Pulmonary artery endothelial cell (primary cell): ENCODE measurements at places on chromosomes 3 and 15.

DNA sequence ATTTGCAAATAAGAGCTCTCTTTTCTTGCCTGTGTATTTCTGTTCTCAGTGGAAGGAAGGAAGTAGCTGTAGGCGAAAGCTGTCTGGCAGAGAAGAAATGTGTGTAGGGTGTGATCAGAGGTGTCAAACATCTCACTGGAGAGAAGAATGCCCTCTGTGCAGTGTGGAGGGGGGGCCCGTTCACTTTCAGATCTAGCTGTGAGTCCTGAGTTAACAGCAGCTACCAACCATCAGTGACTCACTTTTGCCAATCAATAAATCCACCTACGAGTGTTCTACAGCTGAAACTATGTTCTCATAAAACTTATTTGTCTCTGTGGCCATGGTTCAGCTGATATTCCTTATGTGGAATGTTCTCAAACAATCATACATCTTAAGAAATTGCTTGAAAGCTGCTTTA is 103.7 kb downstream of the FRMD4B start:
- DNase-seq: no peak

GRCh38 chr3:13647298-13648059 is 98.6 kb downstream of the FBLN2 start:
- no peak for DNase-seq

- no peak for DNase-seq
Observed at GRCh38 chr3:130077636-130078035, 4.0 kb upstream of the ALG1L2 start.

DNA sequence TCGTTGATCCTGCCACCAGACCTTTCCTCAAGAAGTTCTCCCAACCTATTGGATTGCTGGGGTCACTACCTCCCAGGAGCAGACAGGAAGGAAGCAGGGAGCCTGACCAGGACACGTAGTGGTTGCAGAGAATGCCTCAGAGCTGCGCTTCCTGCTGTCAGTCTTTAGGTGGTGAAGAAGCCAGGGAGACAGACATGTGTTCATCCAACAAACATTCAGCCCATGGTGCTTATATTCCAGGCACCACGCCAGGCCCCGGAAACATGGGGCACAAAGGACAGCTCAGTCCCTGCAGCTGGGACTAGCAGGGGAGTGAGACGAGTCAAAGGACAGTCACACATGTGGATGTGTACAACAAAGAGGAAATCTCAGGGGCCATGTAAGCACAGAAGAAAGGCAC is 26.0 kb upstream of the CORO2B start:
- no peak for DNase-seq

DNA sequence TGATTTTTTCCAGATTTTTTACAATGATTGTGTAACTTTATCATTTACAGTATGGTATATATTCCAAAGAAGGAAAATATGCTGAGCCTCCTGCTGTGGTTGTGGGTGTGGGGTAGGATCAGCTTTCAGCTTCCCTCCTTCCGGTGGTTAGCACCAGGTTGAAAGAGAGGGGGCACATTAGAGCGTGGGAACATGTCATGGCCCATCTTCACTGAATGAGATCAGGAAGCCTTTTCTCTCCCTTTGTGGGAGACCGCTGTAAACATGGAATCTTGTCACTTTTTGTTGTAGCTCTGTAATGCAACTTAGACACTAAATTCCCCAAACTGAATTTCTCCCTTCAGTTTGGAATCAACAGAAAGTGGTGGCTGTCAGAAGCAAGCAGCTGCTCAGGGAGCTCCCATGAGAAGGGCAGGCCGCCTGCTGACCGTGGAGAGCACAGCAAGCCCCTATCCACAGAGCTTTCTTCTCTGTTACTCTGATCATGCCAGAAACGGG is 86.7 kb upstream of the LIMD1 start:
- DNase-seq: no peak

DNA sequence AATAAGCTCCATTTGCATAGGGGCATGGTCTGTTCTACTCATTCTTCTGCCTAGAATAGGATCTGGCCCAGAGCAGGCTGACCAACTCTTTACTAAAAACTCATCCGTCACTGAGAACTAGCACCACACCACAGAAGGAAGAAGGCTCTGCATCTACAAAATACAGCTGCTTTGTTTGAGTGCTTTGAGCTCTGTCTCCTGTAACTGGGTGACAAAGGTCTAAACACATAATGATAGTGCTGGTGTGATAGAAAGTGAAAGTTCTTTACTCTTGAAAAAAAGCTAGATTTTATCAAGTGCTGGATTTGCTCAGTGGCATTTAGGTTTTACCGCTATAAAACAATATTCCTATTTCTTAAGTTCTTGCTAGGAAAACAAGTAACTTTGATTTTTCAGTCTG is 140.7 kb downstream of the FHIT start:
- no peak for DNase-seq

DNA sequence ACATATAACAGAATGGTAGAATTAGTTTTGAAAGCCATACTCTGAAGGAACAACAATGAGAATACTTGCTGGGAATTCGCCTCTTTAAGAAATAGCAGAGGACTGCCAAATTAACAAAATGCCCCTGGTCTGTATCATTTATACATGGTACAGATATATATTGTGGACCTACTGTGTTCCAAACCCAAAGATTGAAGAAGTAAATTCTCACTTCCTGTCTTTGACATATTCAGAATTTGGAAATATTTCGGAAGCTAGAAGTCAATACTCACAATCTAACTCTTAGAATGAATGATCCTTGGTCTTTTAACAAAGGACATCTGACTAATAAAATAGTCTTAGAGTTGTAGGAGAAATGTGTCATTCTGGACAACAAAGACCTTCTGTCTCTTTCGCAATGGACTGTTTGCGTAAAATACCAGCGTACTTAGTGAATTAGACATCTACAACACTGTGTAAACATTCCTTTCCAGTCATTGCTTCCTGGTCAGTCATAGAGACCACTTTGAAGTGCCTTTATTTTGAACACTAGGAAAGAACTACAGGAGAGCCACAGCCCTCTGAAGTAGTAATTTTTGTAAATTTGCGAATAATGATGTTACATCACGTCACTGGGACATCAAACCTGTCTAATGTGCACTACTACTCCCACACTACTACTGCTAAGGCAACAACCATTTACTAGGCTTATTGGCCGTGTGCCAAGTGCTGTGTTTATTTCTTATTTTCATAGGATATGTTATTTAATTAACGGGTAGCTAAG is 68.0 kb downstream of the CHL1 start:
- no peak for DNase-seq

GRCh38 chr3:192825657-192826200 is 91.9 kb downstream of the MB21D2 start:
- DNase-seq: peak; percentile 27

GRCh38 chr3:107633327-107634098 is 110.8 kb downstream of the BBX start:
- DNase-seq: no peak

DNA sequence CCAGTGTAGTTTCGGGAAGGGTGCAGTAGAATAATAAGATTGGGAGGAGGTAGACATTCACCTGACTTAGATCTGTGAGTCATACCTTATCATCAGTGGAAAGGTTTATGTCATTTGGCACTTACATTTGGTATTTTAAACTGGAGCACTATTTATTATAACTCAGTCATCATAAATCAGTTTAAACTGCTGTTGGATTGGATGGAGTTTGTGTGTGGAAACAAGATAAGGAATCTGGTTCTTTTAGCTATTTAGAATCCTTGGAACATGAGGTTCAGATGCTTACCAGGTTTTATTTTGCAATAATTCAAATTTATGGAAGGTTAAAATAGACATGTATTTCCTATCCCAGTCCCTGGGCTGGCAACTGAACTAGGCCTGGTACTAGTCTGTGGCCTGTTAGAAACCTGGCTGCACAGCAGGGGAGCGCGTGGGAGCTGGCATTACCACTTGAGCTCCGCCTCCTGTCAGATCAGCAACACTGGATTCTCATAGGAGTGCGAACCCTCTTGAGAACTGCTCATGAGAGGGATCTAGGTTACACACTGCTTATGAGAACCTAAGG is 34.5 kb downstream of the ZFAND6 start:
- no peak for DNase-seq

DNA sequence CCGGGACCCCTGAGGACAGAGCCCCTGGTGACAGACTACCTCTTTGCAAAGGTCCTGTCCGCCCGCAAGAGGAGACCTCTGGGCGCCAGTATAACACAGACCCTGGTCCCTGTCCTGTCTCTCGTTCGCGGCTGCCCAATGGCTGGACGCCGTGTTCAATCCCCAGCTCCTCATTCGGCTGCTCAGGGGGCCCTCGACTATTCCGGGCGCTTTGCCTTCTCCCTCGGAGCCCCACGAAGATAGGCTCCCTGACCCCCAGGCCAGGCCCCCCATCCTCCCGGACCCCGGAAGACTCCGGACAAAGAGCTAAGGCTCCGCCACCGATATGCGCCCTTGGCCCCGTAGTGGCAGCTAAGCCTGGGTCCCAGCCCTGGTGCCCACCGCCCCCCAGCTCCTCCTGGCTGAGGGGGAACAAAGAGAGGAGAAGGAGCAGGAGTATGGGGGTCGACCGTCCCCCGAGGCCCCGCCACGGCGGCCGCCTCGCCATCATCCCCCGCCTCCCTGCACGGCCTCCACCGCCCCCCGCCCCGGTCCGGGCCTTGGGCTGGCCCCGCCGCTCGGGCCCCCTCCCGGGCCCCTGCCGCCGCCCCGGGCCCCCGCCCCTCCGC is 437 bp downstream of the CELSR3 start:
- DNase-seq: no peak

- DNase-seq: no peak
Observed at GRCh38 chr3:157069406-157069805, 90.5 kb downstream of the CCNL1 start.

GRCh38 chr15:49978121-49978520 is 140.9 kb downstream of the ATP8B4 start:
- DNase-seq: no peak

GRCh38 chr15:68464448-68465090 is 32.6 kb upstream of the ITGA11 start:
- no peak for DNase-seq

DNA sequence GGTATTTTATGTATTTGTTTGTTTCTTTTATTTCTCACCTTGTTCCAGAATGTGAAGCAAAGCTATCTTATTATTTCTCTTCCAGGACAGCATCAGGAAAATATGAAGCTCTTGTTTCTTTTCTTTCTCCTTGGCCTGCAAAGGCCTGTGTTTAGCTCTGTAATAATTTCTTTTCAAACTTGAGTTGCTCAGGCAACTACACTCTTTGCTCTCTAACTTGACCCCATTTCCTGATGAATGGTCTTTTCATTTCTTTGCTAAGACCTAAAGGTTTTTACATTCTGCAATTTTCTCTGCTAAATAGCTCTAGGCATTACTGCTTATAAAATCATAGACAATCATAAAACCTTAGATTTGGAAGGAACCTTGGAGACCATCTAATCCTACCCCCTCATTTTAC is 26.2 kb upstream of the ZNF770 start:
- DNase-seq: no peak

DNA sequence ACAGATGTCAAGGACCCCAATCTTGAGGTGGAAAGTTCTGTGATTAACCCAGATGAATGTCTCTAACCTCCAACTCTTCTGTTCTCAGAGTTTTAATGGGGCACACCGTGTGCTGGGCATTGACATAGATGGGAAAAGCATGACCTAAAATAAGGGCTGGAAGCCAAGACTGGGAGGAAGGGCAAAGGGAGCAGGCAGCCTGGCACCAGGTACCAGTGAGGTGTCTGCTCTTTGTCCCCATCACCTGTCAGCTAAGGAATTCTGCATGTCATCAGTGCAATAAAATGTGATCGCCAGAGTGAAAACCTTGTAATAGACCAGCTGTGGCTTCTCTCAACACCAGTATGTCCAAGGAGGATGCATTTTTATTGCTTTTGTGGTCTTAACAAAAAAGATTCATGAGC is 143.5 kb upstream of the TPM1 start:
- no peak for DNase-seq

DNA sequence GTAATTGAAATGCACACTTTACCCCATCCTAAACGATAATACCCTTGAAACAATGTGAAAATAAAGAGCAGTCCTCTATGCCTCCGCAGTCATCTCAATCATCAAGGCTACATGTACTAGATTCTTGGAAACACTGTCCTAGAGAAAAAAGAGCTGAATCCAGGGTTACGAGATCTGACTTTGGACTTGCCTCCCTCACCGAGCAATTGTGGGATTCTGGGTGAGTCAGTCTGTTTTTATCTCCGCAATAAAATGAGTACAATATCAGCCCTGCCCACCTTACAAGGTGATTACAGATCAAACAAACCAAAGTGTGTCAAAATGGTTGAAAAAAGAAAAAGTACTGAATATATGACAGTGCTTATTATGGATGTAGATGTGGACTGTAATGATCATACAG is 152.3 kb upstream of the SNTN start:
- DNase-seq: no peak

- DNase-seq: no peak
Observed at GRCh38 chr3:45741742-45742460, 52.7 kb downstream of the SACM1L start.

GRCh38 chr3:12829886-12830784 is 11.2 kb downstream of the RPL32 start:
- no peak for DNase-seq

- no peak for DNase-seq
Observed at GRCh38 chr3:58646503-58646902, 20.1 kb downstream of the FAM3D start.

DNA sequence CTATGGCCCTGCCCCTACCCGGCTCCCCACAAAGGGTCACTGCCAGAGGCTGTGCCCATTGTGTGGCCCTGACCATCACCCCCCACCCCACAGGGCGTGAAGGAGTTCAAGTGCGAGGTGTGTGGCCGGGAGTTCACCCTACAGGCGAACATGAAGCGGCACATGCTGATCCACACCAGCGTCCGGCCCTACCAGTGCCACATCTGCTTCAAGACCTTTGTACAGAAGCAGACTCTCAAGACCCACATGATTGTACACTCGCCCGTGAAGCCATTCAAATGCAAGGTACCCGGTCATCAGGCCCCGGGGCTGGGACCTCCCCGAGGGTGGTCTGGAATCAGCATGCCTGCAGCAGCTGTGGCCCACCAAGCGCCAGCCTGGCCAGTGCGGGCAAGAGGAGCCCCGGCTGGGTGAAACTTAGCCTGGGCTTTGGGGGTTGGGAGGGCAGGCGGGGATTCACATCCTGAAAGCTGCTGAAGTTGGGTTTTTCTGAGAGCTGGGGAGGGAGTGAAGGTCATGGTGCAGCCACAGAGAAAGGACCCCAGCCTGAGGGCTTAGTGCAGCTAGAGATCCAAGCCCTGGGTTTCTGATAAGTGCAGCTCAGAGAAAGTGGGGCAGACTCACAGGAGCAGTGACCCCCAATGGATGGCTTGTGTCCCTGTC is 29.2 kb downstream of the IDH2 start:
- no peak for DNase-seq

GRCh38 chr3:12004741-12005513 is 739 bp downstream of the SYN2 start:
- DNase-seq: no peak
